ENCODE measurements at places on chromosomes 5 and 9.

- DNase-seq = no peak
Observed at GRCh38 chr9:4686112-4686511, 6.7 kb downstream of the CDC37L1 start.

- DNase-seq = no peak
Observed at GRCh38 chr5:891837-892393, 686 bp downstream of the BRD9 start.

DNA sequence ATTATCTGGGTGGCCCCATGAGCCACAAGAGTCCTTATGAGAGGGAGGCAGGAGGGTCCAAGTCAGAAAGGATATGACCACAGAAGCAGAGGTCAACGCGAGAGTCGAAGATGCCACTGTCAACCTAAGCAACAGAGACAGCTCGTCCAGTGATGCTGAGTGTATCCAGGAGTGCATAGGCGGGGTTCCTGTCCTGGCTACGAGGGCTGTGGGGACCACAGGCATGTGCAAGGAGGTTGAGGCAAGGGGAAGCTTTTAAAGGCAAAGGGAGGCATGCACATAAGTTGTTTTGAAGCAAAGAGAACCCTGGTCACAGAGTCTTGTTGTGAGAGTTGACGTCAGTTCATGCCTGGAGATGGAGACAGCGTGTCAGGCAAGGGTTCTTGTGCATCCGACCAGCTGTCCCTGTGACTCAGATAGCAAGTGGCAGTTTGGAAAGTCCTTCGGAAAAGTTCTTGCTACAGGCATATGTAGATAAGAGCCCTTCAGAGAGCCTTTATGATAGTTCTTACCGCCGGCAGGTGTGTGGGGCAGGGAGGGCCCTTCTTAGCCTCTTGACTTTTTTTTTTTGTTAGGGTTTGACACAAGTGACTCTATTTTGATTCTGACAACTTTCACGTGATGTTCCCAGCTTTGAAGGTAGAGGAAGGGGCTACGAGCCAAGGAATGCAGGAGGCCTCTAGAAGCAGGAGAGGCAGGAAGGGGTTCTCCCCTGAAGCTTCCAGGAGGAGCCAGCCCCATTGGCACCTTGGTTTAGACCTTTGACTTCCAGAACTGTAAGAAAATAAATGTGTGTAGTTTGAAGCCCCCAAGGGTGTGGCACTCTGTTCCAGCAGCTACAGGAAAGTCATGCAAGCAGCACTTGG is 66.0 kb upstream of the FCN1 start:
- DNase-seq = no peak

DNA sequence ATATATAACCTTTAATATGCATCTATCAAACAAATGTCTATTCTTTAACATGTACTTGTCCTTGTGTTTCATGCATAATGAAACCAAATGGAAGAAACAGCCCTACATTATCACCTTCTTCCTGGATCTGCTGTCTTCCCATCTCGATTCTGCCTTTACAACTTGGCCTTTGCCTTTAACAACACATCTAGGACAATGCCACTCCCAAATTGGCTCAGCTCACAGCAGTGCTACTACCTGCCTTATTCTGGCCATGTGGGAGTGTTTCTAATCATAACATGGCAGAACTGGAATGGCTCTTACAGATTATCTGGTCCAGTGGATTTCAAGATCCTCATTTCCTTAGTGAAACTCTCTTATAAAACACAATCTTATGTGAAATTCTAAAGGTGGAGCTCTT is 176.5 kb downstream of the CARTPT start:
- DNase-seq = no peak

DNA sequence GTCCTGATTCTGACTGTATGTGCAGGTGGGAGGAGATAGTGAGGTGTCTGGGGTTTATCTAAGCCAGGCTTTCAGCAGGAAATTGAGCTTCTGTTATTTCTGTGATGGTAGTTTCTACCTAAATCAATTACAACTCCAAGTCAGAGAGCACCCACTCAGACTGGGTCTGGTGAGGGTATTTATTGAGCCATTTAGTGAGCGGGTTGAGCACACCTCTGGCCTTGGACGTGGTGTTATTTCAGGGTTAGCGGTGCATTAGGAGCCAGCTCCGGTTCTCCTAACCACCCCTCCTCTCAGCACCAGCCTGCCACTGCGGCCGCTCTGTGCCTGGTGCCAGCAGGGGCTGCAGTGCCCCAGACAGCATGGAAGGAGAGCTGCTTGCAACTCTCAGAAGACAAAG is 238.9 kb downstream of the CACNA1B start:
- no peak for DNase-seq

GRCh38 chr9:88233091-88233490 is 94.8 kb upstream of the SPATA31C2 start:
- no peak for DNase-seq

- no peak for DNase-seq
Observed at GRCh38 chr5:88214655-88215054, 54.0 kb downstream of the TMEM161B start.

DNA sequence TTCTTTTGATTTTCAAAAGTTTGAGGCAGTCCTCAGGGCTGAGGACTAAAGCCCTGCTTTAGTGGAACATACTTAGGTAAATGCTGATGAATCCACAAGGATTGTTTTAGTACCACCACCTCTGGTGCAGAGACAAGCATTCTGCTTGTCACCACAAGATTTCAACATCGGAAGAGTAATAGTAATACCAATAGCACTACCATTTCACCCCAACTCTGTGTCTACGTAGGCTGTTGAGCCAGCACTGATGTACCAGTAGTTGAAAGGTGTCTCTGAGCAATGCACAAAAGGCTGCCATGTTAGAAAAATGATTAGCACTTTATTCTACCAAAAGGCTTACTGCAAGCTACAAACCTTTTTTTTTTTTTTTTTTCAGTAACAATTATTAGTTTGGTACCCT is 213.2 kb upstream of the SLC24A2 start:
- no peak for DNase-seq

- no peak for DNase-seq
Observed at GRCh38 chr5:140207250-140207964, 32.4 kb downstream of the CYSTM1 start.

- no peak for DNase-seq
Observed at GRCh38 chr5:170437621-170438375, 48.6 kb upstream of the KCNMB1 start.

GRCh38 chr9:92668746-92669526 is 995 bp downstream of the IPPK start:
- DNase-seq = no peak

- DNase-seq = no peak
Observed at GRCh38 chr9:104948277-104948676, 20.3 kb upstream of the ABCA1 start.

DNA sequence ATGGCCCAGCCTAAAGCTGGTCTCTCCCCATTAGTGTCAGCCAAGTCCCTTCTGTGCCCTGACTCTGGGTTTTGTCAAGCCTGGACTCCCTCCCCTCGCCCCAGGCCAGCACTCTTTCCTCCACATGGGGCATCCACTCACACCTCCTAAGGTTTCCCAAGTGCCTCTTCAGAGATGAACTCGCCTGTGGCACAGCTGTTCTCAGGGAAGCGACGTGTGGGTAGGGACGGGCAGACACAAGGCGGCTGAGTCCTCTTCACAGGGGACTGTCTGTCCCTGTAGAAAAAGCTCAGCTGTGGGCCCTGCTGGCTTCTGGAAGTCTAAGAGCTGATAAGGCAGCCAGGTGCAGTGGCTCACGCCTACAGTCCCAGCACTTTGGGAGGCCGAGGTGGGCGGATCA is 78.5 kb downstream of the CACNA1B start:
- no peak for DNase-seq

DNA sequence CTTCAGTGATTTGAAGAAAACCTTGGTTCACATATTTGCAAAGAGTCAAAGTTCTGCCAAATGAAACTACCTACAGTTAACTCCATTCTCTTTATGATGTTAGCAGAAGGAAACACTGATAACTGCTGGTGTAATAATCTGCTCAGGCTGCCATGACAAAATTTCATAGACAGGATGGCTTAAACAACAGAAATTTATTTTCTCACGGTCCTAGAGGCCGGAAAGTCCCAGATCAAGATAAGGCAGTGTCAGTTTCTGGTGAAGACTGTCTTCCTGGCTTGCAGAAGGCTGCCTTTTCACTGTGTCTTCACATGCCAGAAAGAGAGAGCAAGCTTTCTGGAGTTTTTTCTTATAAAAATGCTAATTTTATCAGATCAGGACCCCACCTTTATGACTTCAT is 102.4 kb upstream of the PARP8 start:
- DNase-seq = no peak

- no peak for DNase-seq
Observed at GRCh38 chr9:107466826-107467225, 22.7 kb downstream of the KLF4 start.

- no peak for DNase-seq
Observed at GRCh38 chr9:71483436-71483835, 284.9 kb downstream of the CEMIP2 start.

GRCh38 chr9:33024126-33024965 is 727 bp upstream of the DNAJA1 start:
- peak; percentile 8 for DNase-seq

- DNase-seq = no peak
Observed at GRCh38 chr5:160312960-160313727, 780 bp upstream of the CCNJL start.

GRCh38 chr5:172353271-172353812 is 69.8 kb upstream of the UBTD2 start:
- DNase-seq = no peak

GRCh38 chr9:129995409-129996160 is 47.4 kb downstream of the FNBP1 start:
- DNase-seq = no peak

GRCh38 chr5:126365446-126366198 is 57.6 kb upstream of the GRAMD2B start:
- no peak for DNase-seq

DNA sequence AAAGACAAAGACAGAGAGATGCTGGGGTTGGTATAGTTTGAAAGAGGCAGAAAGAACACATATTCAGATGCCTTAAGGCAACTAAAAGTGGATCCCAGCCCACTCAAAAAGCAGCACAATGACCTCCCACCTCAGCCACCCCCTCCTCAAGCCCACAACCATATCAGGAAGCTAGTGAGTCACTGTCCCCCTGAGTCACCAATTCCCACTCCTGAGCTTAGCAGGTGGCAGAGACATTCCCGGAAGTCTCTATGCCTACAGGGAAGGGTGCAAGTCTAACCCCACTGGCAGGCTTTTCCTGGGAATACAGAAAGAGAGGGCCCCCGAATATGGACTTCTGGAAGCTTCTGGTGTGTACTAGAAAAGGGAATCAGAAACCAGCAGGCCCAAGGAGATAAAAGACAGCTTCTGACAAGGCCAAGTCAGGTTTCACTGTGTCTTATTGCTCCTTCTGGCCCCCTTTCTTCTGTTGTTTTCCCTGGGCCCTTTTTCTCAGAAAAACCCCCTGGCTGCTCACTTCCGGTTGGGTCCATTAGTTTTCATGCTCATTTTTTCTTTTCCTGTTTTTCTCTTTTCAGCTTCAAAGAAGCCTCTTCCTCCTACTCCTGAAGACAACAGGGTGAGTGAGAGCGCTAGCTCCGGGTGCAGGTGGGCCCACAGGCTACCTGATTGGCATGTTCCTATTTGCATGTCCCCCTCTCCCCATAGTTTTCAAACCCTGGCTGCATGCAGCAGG is 36.8 kb downstream of the ITK start:
- no peak for DNase-seq

DNA sequence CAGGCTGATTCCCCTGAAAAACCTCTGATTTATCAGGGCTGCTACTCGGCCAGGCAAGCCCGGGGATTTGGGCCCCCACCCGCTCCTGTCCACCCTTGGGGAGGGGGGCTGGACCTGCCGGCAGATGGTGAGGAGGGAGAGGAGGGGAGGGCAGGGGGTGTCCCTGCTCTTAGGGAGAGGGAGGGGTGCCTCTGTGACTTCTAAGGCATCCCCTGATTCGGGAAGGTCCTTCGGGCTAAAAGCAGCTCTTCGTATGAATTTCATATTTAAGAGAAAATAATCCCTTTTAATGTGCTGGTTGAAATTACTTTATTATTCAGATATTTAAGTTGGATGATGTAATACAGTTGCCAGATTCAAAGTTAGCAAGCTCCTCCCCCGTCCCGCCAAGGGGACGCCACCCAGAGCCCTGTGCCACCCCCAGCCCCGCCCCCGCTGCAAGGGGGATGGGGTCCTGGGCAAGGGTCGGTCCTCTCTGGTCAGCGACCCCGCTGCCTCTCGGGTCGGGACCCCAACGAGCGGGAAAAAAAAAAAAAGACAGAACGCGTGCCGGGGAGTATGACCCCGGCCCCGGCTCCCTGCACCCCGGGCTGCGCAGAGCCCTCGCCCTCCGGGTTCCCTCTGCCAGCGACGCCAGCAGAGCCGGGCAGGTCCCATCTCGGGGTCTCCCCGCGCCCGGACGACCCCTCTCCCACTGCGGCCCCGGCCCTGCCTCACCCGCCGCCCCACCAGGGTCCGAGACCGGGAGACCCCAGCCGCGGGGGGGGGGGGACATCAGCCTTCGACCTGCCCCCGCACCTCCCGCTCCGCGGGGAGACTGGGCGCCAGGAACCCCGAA is 12.4 kb downstream of the LHX3 start:
- DNase-seq = no peak

GRCh38 chr5:91486638-91487037 is 103.5 kb upstream of the ARRDC3 start:
- DNase-seq = peak; percentile 36

- DNase-seq = peak; percentile 16
Observed at GRCh38 chr5:83256091-83256780, 178.9 kb downstream of the XRCC4 start.

GRCh38 chr5:154677921-154678320 is 77.3 kb upstream of the LARP1 start:
- no peak for DNase-seq

- peak; percentile 54 for DNase-seq
Observed at GRCh38 chr5:168317521-168318147, 26.2 kb downstream of the WWC1 start.

DNA sequence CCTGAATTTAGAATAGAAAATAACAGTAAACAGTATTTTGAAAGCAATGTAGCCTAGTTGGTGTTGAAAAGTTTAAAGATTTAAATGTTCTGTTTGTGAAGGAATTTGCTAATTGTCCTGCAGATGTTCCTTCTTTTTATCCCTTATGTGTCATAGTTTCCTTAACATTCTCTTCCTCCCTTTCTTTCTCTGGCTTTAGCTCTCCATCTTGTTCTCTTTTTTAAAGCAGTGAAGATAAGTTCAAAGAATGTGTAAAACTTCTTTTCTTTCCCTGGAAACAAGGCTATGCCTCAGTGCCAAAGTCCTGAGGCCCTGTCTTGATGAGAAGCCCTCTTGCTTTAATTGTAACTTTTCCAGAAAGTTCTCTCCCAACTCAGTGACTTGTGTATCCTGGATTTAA is 24.4 kb upstream of the GAS1 start:
- DNase-seq = no peak

- DNase-seq = peak; percentile 44
Observed at GRCh38 chr5:148542812-148543211, 111.5 kb downstream of the HTR4 start.

GRCh38 chr9:10127867-10128266 is 484.9 kb downstream of the PTPRD start:
- DNase-seq = no peak

DNA sequence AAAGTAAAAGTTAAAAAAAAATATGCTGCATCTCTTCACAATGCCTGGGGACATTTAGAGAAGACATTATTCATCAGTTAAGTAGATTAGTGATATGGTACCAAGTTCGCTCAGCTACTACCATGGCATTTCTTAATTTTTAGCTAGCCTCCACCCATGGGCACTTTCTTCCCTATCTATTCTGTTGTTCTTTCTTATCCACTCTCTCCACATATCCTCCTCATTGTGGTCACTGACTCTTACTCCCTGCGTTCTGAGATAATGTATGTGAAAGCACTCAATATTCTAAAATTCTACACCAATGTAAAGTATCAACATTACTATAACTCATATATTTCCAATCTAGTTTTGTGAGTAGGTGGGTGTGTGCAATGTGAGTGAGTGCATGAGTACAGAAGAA is 609.7 kb upstream of the DAB2 start:
- DNase-seq = no peak

GRCh38 chr5:106858616-106859015 is 812.1 kb downstream of the EFNA5 start:
- no peak for DNase-seq
